ENCODE measurements at places on chromosomes 2 and 18.

- DNase-seq: no peak
Measured at GRCh38 chr2:204072443-204073324, 136.1 kb downstream of the ICOS start.

- no peak for DNase-seq
Measured at GRCh38 chr18:40235836-40236235, 1719.2 kb upstream of the PIK3C3 start.

DNA sequence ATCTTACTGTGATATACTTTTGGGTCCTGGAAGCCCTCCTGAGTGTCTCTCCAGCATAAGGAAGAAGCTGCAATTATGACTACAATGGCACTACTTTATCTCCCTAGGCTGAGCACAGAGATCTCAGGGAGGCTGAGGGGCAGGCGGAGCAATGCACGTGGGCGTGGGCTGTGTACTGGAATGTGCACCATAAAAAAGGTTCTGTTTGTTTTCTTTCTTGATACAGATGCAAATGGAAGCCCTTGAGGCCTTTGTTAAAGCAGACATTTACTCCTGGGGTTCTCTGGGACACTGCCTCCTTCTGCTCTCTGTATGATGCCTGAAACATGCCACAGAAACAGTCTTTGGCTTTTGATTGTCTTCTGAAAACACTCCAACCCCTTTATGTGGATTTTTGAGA is 79.1 kb upstream of the DLX2 start:
- no peak for DNase-seq

GRCh38 chr2:64681479-64681967 is 27.8 kb upstream of the SERTAD2 start:
- no peak for DNase-seq

- DNase-seq: no peak
Measured at GRCh38 chr2:198100346-198100745, 296.0 kb downstream of the PLCL1 start.

- peak; percentile 72 for DNase-seq
Measured at GRCh38 chr2:134758633-134759032, 39.8 kb upstream of the TMEM163 start.

GRCh38 chr2:206958261-206958660 is 18.9 kb downstream of the CPO start:
- no peak for DNase-seq

- peak; percentile 54 for DNase-seq
Measured at GRCh38 chr18:44130376-44130942, 550.2 kb upstream of the SETBP1 start.

DNA sequence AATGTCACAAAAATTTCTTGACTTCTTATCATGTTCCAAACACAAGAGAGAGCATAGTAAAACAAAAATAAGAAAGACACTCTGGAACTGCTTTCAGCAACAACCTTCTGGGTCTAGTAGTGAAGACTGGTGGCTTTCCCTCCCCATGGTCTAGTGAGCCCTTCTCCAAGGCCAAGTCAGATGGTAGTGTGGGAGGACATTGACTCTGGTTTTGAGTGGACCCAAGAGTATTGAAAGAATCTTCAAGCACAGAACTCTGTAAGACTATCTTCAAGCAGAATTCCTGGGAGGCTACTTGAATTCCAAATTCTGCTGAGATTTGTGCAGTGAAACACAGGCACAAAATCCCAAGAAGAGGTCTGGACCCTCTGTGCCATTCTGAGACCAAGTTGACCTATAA is 21.1 kb downstream of the ANTXR1 start:
- DNase-seq: no peak

DNA sequence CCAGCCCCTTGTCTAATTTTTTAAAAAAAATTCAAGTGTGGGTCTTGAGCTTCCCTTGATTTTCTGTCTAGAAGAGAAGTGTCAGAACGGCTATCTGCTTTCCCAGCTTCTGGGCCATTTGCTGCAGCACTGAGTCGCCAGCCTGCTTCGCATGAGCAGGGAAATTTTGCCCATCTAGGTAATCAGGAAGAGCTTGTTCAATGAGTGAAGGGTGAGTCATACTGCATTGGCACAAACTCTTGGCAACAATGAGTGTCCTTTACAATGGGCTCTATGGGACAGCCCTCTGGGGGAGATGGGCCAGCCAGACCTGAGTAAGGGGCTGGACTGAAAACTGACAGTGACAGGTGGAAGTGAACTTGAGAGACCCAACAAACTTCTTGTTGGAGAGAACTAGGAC is 2.4 kb upstream of the RNF144A start:
- DNase-seq: no peak

DNA sequence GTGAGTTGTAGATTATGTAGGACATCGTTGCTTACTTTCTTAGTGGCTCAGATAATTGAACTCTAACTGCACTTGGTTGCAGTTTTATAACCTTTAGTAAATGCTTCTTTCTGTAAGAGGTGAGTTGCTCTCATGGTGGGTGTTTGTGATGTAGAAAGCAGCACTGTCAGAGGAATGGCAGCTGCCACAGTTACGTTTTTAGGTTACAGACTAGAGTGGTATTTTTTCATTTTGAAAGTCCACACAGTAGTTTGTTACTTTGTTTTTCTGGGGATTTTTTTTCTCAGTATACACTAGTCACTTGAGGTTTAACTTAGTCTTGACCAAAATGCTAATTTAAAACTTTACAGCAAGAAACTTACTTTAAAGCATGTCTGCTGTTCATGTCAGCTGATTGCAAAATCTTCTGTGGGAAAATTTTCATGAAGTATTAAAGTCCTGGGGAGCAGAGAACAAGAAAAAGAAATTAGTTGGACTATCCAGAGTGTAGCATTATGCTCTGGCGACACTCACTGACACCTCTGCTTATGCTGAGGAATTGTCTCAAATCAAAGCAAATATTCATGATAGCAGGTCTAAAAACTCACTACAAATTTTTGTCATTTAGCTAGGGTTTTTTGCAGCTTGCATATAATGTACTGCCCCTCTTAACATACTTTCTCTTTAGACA is 14.8 kb downstream of the AFTPH start:
- DNase-seq: no peak

DNA sequence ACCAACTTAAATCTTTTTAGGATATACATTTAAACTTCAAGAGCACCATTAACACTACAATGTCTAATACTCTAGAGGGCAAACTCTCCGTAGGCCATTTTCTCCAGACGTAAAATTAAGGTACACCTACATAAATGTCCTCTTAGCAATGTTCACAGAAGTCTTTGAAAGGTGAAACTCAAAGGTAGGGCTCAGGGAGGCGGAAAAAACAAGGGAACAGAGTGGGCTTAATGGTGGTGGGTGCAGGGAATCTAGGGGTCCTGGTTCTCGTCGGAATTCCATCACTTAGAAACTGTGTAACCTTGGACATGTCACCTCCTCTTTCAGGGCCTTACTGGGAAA is 668 bp downstream of the NFU1 start:
- no peak for DNase-seq

GRCh38 chr2:28623582-28624405 is 127.8 kb upstream of the PPP1CB start:
- DNase-seq: no peak

GRCh38 chr2:109164739-109165221 is 35.8 kb downstream of the SH3RF3 start:
- DNase-seq: peak; percentile 54

- no peak for DNase-seq
Measured at GRCh38 chr2:152427902-152428301, 92.9 kb downstream of the FMNL2 start.

GRCh38 chr2:239983004-239983778 is 42.0 kb downstream of the NDUFA10 start:
- DNase-seq: peak; percentile 5

- DNase-seq: no peak
Measured at GRCh38 chr2:207512356-207512755, 17.4 kb upstream of the CREB1 start.

DNA sequence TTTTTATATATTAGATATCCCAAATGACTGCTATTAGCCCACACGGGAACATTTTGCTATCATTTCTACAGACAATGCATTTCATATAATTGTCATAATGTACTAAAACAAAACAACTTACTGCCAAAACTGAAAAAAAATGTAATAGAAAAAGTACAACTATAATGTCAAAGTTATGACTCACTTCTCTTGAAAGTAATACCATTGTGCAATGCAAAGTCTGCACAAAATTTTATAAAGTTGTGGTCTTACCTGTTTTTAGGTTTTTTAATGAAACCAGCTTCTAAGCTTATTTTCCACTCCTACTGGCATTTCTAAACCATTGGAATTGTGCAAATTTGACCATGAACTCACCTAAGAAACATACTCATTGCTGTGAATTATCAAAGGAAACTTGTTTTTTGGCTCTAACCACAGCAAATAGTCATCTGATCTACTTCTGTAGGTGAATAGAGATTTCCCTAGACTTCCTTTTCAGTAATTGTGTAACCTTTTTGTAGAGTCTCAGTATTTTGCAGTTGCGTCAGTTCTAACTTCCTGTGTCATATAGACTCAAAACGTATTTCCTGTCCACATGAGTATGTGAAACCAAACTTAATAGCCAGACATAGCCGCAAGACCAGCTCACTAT is 31.9 kb upstream of the TFPI start:
- DNase-seq: peak; percentile 94

- no peak for DNase-seq
Measured at GRCh38 chr2:33680644-33681363, 81.7 kb upstream of the FAM98A start.

- no peak for DNase-seq
Measured at GRCh38 chr2:190553254-190553653, 18.7 kb upstream of the NEMP2 start.

GRCh38 chr2:34738691-34739090 is 1139.6 kb upstream of the FAM98A start:
- no peak for DNase-seq

GRCh38 chr2:23711979-23712755 is 214.8 kb downstream of the ATAD2B start:
- DNase-seq: no peak

- DNase-seq: no peak
Measured at GRCh38 chr2:191836471-191836852, 10.4 kb downstream of the CAVIN2 start.

GRCh38 chr18:47915930-47916329 is 14.5 kb downstream of the SMAD2 start:
- DNase-seq: no peak

DNA sequence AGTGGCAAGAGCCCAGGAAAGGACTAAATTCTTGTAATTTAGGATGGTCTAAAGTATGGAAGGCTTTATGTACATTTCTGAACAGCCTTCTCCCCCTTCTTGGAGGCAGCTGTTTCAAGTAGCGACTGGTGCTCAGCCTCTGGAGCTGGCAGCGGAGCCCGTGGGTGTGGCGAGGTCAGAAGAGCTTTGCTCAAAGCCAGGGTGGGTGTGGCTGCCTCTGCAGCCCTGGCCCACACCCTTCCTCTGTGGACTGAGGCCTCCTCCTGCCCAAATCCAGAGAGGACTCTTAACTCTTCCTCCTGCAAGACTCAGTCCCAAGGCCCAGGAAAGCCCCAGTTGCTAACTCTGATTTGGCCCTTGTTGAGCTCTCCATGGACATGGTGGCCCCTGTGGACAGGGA is 202.1 kb upstream of the REV1 start:
- DNase-seq: no peak

- no peak for DNase-seq
Measured at GRCh38 chr2:159139216-159139933, 147.1 kb downstream of the WDSUB1 start.

DNA sequence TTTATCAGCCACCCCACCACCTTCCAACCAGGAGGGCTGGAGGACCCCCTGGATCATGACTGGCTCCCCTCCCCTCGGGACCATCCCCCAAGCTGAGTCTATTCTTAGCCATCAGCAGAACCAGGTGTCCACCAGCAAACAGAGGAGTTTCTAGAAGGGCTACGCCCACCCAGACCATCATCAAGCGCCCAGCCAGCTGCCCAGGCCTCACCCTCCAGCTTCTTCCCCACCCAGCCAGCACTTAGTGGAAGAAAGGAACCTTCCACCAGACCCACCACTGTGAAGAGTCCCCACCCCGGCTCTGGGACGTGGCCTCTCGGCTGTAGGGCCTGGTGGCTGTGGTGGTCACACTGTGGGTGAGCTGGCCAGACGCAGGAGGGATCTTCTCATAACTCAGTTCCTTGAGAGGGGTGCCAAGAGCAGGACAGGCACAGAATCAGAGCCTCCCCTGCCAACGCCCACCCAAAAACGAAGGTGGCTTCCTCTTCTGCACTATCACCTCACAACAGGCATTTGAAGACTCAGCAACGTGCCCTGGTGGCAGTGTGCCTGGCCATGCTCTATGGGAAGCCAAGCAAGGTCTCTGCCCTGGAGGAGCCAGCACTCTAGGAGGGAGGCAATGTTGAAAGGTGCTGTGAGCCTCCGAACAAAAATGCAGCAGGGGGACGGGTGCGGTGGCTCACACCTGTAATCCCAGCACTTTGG is 19.0 kb downstream of the BIN1 start:
- no peak for DNase-seq

DNA sequence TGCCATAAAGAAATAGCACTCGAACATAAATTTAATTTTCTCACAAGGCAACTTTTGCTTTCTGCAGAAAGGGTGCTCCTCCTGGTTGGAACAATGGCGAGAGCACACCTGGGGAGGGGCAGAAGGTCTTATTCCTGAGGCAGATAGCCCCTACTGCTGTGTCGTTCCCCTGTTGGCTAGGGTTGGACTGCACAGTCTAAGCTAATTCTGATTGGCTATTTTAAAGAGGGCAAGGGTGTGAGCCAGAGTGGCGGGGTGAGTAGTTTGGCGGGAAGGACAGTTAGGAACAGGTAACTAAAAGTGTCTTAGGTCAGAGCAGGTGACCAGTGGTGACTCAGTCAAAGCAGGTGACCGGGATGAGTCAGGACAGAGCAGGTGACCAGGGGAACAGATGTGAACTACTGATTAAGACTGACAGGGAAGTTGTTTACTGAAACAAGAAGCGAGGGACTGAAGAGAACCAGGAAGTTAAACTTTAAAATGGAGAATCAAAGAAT is 49.7 kb upstream of the AGAP1 start:
- no peak for DNase-seq

- no peak for DNase-seq
Measured at GRCh38 chr2:62559582-62559981, 53.6 kb upstream of the TMEM17 start.

- no peak for DNase-seq
Measured at GRCh38 chr18:71442731-71443141, 1101.4 kb downstream of the CBLN2 start.

- DNase-seq: no peak
Measured at GRCh38 chr2:18412980-18413675, 147.3 kb downstream of the RDH14 start.

DNA sequence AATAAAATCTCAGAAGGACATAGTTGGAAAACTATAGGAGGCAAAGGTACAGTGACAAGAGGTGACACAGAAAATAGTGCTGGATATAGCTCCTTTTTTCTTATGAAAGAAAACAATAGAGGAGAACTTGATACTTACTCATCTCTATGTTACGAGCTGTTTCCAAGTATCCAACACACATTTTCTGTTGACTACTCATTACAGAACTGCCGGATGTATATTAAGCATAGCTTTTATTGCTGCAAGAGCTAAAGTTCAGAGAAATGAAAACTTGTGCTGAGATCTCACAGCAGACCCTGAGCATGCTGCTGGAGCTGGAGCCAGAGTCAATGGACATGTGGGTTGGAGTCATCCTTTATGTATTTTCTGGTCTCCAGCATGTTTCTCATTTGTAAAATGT is 210.0 kb upstream of the NT5C1B start:
- no peak for DNase-seq

GRCh38 chr18:36074435-36074834 is 7.1 kb upstream of the RPRD1A start:
- no peak for DNase-seq

- no peak for DNase-seq
Measured at GRCh38 chr18:12895014-12895413, 11.0 kb upstream of the PTPN2 start.

GRCh38 chr18:11872479-11873136 is 21.4 kb downstream of the CHMP1B start:
- peak; percentile 48 for DNase-seq

GRCh38 chr2:217614096-217614495 is 388.7 kb downstream of the TNS1 start:
- no peak for DNase-seq

Data from Kasumi-1 (cell line).